ENCODE measurements at places on chromosomes 16 and 17.

DNA sequence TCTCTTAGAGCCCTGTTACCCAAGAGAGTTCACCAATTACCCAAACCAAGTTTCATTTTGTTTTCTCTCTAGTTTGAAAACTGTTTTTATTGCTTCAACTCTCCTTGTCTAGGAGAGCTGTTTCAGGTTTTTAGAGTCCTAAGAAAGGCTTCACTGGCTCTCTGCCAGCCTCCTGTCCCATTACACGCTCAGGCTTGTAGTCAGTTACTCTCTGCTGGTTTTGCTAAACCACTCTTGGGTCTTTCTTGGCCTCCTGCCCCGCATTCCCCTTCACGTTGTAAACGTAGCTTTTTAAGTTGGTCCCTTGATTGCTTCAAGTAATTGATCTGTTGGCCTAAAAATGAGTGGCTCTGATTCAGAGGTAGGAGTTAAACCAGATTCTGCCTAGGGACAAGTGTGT, 529.1 kb downstream of the MAF start:
- no peak for DNase-seq

DNA sequence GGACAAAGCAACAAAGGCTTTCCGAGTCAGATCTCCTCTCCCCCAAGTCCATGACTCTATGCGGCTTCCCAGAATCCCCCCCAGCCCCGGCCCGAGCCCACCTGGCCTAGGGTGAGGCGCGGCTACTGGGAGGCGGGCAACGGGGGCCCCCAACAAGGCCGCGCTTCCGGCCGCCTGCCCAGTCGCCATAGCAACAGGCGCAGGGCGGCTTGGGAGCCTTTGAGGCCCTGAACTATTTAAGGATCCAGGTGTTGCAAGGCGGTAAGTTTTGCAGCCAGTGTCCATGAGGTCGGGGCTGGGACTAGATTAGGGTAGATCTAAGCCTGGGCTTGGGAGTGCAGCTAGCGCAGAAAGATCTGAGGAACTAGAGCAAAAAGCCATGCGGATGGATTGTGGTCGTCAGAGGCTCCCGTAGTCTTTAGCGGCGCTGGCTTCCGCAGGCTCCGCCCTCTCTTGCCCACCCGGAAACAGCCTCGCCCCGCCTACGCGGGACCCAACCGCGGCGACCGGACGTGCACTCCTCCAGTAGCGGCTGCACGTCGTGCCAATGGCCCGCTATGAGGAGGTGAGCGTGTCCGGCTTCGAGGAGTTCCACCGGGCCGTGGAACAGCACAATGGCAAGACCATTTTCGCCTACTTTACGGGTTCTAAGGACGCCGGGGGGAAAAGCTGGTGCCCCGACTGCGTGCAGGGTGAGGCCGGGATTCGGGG, at the start of the genes KIAA0753 and TXNDC17:
Gene KIAA0753, minus strand, starts transcription at position 176 of the 711 bp plus-strand sequence. CDS start 5,608 bp downstream, outside the sequence.
Gene TXNDC17, plus strand, starts transcription at position 525 of the 711 bp plus-strand sequence. Its CDS starts 23 bp downstream, at position 548.
- DNase-seq, result peak; percentile 90

DNA sequence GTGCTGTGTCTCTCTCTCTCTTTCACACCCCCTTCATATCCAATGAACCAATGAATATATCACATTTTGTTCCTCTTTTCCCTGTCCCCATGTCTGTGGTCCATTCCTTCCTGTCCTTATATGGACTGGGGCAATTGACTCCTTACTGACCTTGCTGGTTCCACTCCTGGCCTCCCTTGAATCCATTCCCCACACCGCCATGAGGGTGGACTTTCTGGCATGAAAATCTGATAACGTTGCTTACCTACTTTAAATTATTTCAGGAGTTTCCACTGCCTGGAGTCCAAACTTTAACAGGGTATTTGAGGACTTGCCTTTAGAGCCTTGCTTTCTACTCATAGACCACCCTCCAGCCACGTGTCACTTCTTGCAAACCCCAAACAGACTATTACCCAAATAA, 12.1 kb upstream of the ARHGAP17 start:
- DNase-seq, result no peak

DNA sequence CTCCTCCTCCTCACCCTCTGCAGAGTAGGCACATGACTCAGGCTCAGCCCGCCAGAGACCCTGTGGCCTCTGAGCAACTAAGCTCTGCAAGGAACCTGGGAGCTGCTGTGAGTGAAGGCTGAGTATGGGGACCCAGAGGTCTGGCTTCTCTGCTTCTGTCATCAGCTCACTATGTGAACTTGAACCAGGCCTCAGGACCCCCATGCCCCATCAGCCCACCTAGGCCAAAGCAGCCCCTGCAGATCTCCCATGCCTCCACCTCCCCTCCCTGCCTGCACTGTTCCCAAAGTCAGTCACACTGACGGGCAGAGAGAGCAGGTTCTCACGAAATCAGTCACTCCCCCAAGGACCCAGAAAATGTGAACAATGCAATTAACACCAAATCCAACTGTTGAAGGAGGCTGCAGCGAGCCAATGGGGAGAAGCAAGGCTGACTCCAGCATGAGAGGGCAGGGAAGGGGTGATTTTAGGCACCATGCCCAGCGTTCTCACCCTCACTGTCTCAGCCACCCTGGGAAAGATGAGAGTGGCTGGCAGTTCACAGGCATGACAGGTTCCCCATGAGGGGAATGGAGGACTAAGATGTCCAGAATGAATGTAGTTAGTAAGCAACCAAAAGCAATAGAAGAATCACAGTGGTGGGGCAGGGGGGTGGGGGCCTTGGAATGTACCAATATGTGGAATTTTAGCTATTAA, 60.6 kb downstream of the BEAN1 start:
- no peak for DNase-seq

DNA sequence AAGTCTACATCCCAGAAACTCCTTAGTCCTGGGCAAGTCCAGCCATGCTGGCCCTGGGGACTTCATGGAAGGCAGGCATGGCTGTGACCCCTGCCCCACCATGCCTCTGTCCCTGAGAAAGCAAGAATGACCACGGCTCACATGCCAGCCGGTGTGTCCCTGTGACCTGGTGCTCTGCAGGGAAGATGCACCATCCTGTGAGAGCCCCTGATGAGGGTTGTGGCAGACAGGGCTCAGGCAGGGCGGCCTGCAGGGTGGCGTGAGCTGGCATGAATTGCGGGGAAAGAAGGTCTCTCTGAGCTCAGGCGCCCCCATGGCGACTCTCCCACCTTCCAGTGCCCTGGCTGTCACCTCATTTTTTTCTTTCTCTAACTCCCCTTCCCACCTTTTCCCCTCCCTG, 260.3 kb downstream of the RBFOX3 start:
- no peak for DNase-seq

- peak; percentile 90 for DNase-seq
These were observed 27.7 kb downstream of the NECAB2 start for GRCh38 chr16:83995754-83996153.

DNA sequence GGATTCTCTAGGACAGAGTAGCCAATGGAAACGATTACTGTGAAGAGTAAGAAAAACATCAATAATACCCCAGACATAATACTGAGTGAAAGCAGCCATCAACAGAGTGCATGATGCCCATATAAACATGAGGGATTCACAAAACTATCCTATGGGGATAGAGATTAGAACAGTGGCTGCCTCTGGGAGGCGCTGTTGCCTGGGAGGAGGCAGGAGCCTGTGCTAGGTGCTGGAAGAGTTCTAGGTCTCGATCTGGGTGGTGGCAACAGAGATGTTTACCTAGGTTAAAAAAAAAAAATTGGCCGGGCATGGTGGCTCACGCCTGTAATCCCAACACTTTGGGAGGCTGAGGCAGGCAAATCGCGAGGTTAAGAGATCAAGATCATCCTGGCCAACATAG, 7.9 kb downstream of the FA2H start:
- no peak for DNase-seq

DNA sequence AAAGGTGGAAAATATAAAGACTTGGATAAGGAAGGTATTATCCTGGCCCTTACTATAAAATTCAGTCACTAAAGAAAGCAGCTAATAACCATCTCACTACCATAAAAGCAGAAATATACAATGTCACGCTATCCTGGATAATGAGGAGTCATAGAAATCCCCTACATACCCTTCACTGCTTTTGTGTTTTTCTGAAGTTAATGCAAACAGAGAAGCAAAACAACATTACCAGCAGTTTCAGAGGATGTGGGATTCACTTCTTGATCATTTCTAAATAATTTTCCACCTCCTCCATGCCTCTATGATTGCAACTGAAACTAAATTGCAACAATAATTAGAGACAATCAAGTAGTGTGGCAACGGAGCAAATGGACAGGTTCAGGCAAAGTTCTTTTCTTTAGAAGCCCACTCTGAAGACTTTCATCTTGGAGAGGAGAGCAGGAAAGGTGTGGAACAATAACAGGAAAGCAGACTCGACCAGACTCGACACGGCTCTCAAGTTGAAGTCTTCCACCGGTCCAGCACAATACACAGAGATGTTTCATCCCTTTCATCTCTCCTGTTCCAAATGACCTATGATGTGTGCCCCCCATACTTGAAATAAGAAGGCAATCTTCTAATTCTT, 10.2 kb downstream of the CYTH1 start:
- no peak for DNase-seq

DNA sequence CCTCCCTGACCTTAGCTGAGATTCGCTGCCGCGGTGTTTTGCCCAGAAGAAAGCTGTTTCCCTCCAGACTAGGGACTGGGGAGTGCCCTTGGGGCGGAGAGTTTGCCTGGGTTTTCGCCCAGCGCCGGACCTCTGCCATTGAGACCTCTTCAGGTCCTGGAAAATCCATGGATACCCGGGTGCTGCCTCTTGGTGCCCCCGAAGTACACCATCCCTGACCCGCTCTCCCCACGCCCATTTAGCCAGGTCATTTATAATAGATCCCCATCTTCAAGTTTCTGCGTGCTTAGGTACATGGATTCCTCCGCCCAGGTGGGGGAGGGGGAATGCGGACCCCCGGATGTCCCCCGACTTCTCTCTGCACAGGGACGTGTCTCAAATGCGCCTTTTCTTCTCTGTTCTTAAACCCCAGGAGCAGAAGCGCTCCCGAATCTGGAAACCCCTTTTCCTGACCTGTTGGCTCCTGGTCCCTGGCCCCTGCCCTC, 15.0 kb upstream of the CBX8 start:
- DNase-seq, result no peak

DNA sequence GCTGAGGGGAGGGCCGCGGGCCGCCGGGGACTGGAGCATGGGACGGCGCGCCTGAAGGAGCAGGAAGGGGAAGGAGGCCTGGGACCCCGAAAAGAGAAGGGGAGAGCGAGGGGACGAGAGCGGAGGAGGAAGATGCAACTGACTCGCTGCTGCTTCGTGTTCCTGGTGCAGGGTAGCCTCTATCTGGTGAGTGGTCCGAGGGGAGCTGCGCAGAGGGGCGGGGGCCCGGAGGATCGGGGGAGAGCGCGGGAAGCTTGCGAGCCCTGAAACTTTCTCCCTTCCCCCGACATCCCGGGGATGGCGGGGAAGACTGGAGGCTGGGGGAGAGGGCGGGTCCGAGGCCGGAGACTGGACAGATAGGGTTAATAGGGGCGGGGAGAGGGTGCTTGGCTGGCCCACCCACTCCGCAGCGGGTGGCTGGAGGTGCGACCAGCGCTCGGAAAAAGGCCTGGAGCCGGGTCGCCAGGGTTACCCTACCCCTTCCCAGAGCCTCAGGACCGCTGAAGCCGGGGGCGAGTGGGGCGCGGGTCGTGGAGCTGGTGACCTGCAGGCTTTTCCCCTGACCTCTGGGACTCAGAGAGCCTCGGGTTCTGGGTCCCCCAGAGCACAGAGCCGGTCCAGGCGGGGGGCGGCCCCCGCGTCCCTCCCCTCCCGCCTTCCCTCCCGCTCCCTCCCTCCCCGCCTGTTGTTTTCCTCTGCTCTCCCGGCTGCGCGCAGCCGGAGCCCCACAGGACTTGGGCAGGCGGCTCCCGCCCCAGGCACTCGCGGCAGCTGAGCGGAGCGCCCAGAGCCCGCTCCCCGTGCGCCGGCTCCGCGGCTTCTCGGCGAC, 631 bp downstream of the NXPH3 start:
- DNase-seq, result peak; percentile 59

DNA sequence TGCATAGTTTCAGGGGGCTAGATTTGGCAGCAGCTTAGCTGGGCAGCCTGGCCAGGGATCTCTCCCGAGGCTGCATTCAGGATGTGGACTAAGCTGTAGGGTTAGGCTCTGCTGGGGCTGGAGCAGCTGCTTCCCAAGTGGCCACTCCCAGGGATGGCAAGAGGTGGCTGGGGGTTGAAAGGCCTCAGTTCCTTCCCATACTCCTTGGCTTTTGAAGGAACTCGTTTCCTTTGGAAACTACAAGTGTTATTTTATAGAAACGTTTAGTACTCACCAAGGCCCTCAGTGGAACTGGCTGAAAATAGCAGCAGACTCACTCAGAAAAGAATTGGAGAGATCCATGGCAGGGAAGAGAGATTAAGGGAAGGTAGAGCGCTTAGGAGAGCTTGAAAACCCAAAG, 76.4 kb downstream of the WWP2 start:
- no peak for DNase-seq

DNA sequence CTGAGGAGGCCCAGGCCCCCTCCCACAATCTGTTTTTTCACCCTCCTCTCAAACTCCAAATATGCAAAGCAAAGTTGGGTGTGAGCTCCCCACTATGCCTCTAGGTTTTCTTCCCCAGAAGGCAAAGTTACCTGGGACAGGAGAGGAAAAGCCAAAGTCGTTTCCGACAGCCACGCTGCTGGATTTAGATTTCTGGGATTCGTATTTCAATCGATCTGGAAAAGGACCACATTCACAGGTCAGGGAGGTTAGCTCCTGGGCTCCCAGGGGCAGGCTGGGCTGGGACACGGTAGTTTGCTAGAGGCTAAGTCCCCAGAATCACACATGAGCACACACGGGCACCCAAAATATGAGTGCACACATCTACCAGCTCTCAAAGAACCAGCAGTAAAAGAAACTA, 21.3 kb upstream of the MRPS23 start:
- no peak for DNase-seq

DNA sequence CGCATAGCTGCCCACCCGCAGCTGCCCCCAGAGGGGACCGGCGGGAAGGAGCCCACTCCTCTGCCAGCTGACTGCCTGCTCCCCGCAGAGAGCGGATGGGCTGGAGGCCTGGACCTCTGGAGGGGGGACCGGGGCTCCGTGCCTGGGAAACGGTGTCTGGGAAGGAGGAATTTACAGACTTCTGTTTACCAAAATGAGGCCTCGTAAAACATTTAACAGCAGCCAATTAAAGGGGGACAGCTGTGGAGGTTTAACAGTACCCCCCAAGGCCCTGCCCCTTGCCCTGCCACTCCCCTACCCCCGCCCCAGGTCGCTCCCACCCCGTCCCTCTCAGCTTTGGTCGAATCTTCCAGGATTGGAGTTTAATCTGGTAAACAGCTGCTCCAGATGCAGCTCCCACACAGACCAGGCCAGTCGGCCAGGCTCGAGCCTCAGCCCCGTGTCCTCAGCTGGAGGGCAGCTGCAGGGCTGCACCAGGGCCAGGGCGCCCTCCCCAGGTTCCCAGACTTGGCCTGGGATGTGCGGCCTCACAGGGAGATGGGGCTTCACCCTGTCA, 41.1 kb downstream of the BAHCC1 start:
- no peak for DNase-seq

DNA sequence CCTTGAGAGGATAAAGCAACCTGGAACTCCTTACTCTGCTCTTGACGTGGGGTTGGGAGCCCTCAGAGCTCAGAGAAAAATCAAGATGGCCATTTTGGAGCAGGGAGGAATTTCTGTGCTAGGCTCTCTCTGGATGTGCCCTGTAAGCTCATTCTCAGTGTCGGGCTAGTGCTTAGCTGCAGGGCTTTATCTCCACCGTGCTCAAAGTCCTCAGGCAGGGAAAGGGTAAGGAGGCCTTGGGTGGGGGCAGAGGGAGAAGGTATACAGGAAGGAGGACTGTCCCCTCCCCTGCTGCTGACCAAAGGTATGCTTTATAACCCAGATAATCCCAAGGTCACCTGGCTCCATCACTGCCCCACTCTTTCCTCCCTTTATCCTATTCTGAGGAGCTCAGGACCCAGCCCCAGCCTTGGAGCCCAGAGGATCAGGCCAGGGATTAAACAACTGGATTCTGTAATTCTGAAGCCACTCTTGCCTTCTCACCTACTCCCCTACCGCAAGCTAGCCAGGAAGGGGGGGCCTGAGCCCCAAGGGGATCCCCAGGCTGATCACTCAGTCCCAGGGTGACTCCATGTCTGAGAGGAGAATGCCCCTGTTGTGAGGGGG, 1.1 kb downstream of the DHRS11 start:
- no peak for DNase-seq

All from caudate nucleus (tissue), 63 donors.